Ureter (tissue), 1 donor: ENCODE measurements at places on chromosomes 7 and 10.

- peak; percentile 25 for DNase-seq
These were observed 102.4 kb downstream of the EGFR start for GRCh38 chr7:55121249-55121648.

DNA sequence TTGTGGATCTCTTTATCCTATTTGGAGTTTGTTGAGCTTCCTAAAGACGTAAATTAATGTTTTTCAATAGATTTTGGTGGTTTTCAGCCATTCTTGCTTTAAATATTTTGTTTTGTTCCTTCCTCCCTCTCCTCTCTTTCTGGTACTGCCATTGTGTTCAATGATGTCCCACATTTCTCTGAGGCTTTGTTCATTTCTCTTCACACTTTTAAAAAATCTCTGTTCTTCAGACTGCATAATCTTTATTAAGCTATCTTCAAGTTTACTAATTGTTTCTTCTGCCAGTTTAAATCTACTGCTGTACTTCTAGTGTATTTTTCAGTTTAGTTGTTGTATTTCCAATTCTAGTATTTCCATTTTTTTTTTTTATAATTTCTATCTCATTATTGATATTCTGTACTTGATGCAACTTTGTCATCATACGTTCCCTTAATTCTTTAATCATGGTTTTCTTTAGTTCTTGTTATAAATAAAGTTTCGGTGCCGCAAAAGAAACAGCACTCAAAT is 45.6 kb upstream of the FZD9 start:
- DNase-seq: no peak

GRCh38 chr7:98643236-98643985 is 26.3 kb downstream of the NPTX2 start:
- no peak for DNase-seq

DNA sequence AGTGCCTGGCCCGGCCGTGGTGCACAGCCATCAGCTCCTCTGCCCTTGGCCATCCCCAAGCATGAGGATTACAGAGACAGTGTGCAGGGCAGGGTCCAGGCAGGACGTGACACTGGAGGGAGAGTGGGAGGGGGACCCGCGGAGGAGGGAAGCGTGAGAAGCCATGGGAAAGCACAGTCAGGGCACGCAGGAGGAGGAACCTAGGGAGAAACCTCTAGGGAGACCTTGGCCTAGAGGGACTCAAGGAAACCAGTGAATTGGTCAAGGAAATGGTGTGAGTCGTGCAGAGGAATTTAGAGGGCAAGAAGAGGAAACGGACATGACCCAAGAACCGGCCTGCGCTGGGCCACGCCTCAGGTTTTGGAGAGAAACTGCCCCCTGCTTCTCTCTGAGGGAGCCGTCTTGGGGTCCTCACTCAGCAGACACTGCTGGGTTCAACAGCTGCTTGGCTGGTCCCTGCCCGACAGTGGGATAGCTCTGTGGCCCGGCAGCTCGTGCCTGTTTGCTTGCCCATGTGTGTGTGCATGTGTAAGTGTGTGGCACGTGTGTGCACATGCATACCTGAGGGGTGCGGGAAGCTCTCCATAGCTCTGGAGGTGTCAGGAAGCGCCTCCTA is 3.2 kb downstream of the OPN4 start:
- DNase-seq: no peak
